ENCODE measurements at places on chromosomes 4 and X.

- DNase-seq: no peak
Measured at GRCh38 chrX:146243041-146243440, 425.4 kb downstream of the SLITRK2 start.

DNA sequence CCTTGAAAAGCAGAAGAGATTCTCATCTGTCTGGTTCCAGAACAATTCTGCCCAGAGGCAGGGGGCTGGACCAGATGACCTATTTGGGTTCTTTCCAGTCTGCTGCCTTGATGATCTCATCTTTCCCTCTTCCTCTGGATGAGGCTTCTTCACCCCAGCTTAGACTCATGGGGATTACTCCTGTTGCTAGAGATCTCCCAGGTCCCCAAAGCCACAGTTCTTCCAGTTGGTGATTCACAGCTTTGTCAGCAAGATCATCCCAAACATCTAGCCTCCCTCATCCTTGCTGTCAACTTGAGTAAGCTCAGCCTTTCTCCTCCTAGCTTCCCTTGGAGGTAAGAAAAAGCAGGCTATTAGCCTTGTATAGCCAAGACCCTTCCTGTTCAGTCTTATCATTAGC lies 64.2 kb upstream of the PJA1 start:
- no peak for DNase-seq

GRCh38 chr4:175536852-175537453 lies 275.1 kb downstream of the GPM6A start:
- DNase-seq: no peak

DNA sequence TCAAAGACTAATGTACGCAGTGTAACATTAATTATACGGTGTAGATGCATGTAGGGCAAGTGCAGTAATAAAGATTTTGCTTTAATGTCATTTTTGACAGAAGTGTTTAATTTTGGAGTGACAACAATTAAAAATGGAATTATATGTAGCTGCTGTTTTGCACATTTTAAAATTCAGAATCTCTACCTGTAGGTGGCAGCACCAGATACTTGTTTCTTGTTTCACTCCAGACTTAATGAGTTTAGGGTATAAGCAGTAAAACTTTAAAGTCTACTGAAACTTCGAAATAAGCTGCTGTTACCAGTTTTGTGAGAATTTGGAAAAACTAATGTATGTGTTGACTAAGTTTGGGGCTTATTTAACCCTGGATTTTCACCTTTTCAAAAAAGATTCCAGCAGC lies 144.9 kb downstream of the POLA1 start:
- DNase-seq: no peak

- no peak for DNase-seq
Measured at GRCh38 chr4:72817012-72817411, 248.0 kb upstream of the ADAMTS3 start.

DNA sequence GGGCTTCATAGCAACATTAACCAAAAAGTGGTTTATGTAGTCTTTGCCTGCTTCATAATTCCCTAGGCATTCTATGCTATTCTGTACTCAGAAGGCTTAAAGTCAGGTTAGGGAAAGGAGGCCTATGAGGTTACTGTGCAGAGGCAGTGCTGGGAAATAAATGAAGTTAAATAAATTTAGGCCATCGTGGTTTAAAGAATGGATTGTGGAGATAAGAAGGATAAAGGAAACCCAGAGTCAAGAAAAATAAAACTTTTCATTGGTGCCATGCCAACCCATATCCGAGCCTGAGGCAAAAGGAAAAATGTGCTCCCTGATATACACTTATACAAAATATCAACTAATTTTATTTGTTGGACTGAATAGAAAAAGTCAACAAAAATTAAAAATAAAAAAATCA lies 70.2 kb downstream of the AR start:
- DNase-seq: no peak

DNA sequence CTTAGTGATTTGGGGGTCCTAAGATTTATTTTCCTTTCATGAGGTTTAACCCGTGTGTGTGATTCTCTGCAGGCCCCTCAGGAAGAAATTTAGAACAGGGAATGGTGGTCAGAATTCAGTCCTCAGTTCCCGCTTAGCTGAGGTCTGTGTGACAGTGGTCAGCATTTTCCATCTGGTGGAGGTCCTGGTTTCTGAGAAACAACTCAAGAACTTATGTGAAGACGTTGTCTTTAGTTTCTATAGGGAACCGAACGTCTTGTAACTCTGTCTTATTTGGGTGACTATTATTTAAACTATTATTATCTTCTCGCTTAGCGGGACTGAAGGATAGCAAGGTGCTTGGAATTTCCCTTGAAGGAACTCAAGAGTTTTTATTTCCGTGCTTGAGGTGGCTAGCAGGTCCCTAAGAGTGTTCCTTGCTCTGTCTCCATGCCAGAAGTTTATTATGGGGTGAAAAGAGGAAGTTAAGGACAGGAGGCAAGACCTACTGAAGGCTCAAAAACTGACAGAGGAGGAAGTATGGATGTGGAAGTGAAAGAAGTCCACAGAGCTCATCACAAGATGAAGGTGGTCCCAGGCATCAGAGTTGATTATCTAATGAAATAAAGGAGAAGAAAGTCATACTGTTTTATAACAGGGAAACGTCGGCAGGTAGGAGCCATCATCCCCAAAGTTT lies 9.4 kb downstream of the MGST2 start:
- DNase-seq: no peak

DNA sequence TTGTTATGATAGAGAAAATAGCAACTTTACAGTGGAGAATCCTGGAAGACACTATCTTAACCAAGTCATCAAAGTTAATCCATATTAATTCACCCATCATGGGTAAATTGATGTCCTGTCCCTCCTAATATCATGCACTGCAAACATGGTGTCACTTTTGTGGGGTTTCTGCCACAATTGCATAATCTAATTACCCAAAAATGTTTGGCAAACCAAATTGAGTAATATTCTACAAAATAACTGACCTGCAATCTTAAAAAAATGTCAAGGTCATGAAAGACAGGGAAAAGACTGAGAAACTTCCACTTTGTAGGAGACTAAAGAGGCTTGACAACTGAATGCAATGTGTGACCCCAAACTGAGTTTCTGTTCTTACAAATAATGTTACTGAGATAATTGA lies 37.1 kb upstream of the PLAC8 start:
- DNase-seq: no peak

DNA sequence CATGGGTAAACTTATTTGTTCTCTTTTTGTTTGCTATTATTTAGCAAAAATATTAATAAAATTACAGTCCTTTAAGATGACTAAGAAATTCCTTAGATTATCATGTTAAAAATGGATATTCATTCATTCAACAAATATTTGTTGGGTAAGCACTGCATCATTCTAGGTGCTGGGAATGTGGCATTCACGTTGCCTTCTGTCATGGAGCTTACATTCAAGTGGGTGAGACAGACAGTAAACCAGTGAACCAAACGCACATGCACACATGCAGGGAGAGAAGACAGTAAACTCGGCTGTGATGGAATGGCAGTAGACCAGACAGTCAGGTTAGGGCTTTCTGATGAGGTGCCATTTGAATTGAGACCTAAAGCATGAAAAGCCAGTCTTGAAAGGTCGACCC lies 91.8 kb downstream of the STOX2 start:
- no peak for DNase-seq

DNA sequence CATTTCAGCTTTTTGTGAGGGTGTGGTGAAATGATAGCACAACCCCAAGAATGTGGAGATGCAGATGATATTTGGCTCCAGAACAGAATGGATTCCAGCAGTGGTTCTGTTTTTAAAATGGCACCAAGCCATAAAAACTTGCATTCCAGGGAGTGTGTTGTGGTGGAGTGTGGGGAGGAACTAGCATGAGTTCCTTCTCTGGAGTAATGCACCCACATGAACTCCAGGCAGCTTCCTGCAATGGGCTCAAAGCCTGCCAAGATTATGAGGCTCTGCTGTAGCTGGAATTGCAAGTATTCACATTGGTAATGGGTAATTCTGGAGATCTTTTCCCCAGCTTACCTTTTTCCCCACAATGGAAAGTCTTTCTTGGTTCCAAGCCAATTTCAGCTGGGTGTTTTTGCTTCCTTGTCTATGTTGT lies 161.4 kb downstream of the RAB28 start:
- no peak for DNase-seq

DNA sequence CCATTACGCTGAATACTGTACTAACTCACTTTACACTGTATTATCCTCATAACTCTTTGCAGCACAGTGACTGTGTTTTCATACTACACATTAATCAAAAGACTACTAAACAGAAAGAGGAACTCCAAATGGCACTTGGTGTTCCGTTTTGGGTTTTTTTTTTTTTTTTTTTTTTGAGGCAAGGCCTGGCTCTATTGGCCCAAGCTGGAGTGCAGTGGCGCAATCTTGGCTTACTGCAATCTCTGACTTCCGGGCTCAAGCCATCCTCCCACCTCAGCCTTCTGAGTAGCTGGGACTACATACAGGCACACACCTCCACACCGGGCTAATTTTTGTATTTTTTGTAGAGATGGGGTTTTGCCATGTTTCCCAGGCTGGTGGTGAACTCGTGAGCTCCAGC lies 10.7 kb downstream of the KLHL8 start:
- no peak for DNase-seq

DNA sequence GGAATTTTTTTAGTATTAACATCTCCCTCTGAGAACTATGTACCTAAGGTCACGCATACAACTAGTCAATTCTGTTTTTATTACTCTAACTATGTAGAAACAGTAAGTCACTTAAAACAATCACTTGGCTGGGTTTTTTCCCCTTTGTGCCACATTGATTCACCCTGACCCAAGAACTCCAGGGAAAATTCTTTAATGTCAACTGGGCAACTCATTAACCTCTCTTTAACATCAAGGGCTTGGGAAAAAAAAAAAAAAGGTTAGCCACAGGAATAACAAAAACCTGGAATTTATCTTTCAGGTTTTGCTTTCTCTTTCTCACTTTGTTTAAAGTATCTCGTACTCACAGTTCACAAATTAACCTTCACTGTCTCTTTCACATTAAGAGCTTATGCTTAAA lies 8.1 kb downstream of the RPL9 start:
- DNase-seq: no peak

DNA sequence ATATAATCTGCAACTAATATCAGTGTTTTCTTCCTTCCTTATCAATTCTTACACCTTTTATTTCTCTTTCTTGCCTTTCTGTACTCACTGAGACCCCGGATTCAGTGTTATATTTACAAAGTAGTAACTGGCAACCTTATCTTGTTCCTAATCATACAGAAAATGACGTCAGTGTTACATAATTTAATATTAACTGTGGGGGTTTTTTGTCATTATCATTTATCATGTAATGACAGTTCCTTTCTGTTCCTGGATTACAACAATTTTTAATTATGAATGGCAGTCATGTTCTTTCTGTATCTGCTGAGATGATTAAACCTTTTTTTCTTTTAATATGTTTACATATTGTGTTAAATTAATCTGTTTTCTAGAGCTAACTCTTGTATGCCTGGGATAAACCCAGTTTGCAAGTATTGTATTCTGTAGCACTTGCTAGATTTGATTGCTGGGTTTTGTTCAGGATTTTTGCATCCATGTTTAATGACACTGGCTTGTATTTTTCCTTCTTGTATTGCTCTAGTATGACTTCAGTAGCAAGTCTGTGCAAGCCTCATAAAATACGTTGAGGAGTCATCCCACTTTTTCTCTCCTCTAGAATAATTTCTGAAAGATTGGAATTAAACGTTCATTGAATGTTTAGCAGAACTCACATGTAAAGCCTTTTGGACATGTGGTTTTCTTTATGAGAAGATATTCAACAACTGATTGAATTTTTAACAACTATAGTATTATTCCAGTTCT lies 10.4 kb upstream of the HSPA4L start:
- DNase-seq: no peak

DNA sequence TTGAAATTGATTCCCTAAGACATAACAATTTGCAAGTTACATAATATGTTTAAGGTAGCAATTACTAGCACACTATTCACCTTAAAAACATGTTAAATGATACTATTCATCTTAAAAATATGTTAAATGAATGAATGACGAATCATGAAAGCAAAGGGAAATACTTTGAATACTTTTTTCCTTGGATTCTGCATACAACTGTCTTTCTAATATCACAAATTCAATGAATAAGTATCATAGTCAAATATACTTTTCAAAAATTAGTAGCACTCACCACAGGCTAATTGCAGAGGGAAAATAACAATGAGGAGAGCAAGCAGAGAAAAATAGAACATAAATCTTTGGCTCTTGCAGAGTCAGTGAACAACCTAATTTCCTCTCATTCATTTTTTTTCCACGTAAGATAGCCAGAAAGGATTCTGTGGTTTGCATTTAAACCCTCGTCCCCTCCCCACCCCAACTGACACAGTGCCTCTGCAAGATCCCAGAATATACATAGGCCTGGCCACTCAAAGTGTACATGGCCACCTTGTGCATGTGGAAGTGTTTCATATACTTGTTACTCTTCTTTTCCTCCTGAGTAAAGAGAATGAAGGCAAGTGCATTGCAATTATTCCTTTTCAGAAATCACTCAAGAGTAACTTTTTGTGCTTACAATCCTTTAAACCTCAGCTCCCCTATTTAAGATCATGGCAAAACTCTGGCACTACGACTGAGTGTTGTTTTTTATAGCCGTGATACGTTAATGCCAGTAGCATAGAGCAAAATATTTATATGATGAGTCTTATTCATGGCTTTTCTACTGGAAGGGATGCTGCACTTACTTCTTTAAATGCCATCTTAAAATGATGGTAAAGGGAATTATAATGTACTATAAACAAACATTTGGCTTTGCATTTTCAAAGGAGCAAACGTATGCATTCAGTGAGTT lies 236.4 kb downstream of the PDGFC start:
- no peak for DNase-seq

DNA sequence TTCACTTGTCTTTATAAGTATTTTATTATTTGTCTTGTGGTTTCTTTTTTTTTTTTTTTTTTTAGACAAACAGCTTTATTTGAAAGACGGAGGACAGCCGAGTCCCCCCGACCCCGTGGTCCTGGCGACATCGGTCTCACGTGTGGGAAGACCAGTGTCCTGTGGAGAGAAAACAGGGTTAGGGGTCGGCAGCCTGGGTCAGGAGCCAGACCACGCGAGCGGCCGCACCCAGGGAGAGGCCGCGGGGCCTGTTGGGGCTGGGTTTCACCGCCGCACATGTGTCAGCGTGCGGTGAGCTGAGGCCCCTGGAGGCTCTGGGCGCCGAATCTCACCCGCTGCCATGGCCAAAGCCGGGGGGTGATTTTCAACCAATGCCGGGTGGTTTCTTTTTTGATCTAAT lies 17.8 kb upstream of the RAB33B start:
- no peak for DNase-seq

DNA sequence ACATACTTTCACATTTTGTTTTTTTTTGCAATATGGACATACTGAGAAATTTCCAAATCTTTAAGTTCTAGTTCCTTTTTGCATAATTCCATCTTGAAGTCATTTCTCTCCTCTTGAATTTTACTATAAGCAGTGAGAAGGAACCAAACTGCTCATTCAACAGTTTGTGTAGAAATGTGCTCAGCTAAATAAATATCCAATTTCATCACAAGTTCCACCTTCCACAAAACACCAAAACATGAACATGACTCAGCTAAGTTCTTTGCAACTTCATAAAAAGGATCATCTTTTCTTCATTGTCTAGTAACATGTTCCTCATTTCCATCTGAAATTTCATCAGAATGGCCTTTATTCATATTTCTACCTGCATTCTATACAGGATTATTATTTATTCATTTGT lies 77.3 kb upstream of the FGF13 start:
- DNase-seq: no peak

GRCh38 chr4:98996765-98997068 lies 1.2 kb downstream of the METAP1 start:
- DNase-seq: no peak

Measured in activated naive CD8-positive, alpha-beta T cell treated with anti-CD3 and anti-CD28 coated beads, Interleukin-2, amount 10 ng/mL, durations not matched to agents 7 days and 5 days (primary cell).